ENCODE measurements at places on chromosomes 7 and 10. TPM values are rescaled to one million over a fixed set of nuclear protein-coding genes. Genes with fewer than 3 reads are reported as not detected.
A peak's percentile ranks its signal among the peaks of the same experiment; 100 is the strongest.

TAF3 gene
- 9.5 TPM for total RNA-seq

DNA sequence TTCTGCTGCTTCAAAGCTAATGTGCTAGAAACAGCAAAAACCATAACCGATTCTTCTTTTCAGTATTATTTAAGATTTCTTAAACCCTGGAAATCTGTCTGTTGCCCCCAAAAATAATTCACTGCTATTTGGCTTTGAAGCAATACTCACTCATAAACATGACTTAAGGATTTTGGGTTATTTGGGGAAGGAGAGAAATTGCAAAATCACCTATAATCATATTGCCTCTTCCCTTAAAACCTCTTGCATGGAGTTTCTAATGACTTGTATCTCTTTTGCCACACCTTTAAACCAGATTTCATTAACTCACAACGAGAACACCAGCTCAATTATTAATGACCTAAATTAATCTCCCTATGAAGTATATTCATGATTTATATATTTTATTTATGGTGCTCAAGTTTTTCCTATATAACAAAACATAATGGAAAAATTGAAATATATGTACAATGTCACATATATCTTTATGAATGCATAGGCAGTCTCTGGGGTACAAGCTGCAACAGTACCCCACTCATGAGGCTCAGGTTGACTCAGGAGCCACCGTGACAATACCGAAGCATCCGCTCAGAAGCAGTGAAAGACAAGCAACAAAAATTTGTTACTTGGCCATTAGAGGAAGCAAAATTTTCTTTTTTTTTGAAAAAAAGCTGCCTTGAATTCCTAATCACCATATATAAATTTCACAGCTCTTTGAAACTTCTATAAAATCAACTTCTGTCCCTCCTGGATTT is 3.0 kb downstream of the NAMPT start:
- H3K4me3 ChIP-seq, result peak overlapping the region; percentile 86
- H3K4me1 ChIP-seq, result peaks cover 64% of the 10 kb centered on the region
- peak overlapping the region; percentile 99 for H3K27ac ChIP-seq
- H3K36me3 ChIP-seq, result peaks cover under 1% of the 10 kb centered on the region
- no peak for DNase-seq
- no peaks in the 10 kb centered on the region for H3K27me3 ChIP-seq

DNA sequence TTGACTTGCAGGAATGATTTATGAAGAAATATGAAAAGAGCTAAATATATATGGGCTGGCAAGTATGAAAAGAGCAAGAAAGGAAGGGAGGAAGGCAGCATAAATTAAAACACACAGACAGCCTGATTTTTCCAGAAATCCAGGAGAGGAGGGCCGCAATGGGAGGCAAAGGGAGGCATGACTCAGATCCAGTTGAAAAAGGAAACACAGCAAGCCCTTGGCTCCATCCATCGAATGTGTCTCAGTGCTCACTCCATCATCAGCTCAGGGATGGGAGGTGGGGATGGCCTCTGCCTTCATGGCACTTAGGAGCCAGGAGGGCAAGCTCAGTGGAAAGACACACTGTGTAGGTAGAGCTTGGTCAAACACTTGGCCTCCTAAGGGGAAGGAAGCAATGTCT is 75.7 kb upstream of the PDZD8 start:
- no peak for DNase-seq
- H3K4me3 ChIP-seq, result no peak overlapping the region
- H3K36me3 ChIP-seq, result no peaks in the 10 kb centered on the region
- no peaks in the 10 kb centered on the region for H3K27me3 ChIP-seq
- no peak overlapping the region for H3K27ac ChIP-seq
- no peaks in the 10 kb centered on the region for H3K4me1 ChIP-seq

DNA sequence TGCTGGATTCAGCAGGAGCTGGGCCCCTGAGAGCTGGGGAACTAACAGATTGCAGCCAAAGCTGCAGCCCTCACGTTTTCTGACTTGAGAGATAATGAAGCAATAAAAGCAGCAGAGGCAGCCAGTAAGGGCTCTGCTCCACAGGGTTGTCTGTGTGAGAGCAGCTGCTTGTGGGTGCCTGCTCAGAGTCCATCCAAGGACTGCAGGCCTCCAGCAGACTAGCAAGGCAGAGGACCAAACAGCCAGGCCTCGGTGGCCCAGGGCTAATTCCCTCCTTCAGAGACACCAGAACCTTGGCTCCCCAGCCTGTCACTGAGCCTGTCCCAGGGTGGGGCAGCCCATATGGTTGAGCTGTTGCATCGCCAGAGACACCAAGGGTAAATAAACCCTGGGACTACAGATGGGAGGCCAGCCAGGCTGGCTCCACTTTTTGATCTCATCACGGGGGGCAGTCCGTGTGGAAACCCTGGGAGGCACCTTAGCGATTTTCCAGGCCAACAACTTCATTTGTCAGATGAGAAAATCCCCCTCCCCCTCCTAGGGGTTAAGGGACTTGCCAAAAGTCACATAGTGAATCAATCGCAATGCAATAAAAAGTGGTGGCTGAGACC is 229.2 kb downstream of the WDR11 start:
- no peak overlapping the region for H3K4me3 ChIP-seq
- H3K27me3 ChIP-seq, result no peaks in the 10 kb centered on the region
- H3K27ac ChIP-seq, result no peak overlapping the region
- peaks cover 6% of the 10 kb centered on the region for H3K4me1 ChIP-seq
- no peak for DNase-seq

DNA sequence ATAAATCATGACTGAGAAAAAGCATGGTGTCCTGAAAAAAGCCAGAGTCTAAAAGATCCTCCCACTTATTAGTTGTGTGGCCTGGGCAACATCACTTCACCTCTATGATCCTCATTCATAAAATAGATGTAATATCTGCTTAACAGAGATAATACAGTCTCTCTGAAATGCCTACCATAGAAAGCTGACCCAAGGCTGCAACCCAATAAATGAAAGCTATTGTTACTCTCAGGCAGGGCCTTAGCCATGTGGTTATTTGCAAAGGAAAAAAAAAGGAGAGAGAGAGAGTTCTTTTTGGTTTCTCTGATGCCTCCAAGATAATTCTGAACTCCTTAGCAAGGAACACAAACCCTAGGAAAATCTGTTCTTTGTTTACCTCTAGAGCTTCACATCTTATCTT is 7.9 kb downstream of the FAM13C start:
- no peaks in the 10 kb centered on the region for H3K4me1 ChIP-seq
- no peak overlapping the region for H3K4me3 ChIP-seq
- DNase-seq, result no peak
- H3K36me3 ChIP-seq, result no peaks in the 10 kb centered on the region
- H3K27me3 ChIP-seq, result no peaks in the 10 kb centered on the region
- no peak overlapping the region for H3K27ac ChIP-seq

GRCh38 chr10:28776519-28776918 is 99.2 kb downstream of the BAMBI start:
- H3K27ac ChIP-seq, result no peak overlapping the region
- DNase-seq, result no peak
- H3K27me3 ChIP-seq, result no peaks in the 10 kb centered on the region
- no peaks in the 10 kb centered on the region for H3K4me1 ChIP-seq
